ENCODE measurements at places on chromosomes 1 and 21.

DNA sequence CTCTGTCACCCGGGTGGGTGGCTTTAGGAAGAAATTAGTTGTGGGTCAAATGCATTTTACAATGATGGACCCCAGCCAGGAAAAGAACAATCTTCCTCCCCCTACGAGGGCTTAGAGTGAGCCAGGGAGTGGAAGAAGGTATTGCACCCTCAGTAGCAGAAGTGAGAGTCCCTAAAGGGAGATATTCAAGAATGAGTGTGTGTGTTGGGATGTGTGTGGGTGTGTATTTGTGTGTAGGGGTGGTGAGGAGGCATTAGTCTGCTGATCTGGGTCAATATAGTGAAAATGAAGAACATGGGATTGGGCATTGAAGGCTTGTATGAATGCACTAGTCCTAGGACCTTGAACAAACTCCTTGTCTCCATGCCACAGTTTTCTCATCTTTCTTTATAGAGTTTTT is 85.2 kb upstream of the RUNX1 start:
- no peak for DNase-seq

- DNase-seq, result no peak
Measured at GRCh38 chr1:36576118-36576517, 93.4 kb upstream of the CSF3R start.

GRCh38 chr1:155106862-155107261 is 20.8 kb upstream of the EFNA1 start:
- no peak for DNase-seq

DNA sequence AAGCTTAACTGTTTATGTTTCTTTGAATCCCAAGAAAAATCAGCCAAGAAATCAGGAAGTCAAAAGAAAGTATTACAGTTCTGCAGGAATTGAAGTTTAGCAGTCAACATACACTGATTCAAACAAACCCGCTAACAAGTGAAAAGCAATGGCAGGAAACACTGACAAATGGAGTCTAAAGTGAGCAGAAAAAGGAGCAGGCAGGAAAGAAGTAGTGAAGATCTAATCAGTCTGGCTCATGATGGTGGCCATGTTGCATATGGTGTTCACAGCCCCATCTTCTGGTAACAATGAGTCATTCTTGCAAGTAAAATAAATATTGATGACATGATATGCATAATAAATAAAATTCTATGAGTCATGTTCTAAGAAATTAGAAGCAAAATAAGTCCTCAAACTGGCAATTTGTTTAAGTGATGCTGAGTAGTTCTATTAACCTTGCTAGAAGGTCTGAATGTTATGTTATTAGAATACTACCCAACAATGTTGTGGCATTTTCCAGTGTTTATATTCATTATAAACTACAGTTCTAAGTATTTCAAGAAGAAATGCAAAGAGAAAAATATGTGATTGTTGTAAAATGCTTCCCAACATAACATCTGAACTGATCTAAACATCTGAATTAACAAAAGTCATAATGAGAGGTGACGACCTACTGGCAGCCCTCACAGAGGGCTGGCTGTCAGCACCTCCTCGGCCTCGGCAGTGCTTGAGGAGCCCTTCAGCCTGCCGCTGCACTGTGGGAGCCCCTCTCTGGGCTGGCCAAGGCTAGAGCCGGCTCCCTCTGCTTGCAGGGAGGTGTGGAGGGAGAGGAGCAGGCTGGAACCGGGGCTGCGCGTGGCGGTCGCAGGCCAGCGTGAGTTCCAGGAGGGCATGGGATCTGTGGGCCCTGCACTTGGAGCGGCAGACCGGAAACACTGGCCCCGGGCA is 5.7 kb upstream of the ACBD6 start:
- no peak for DNase-seq

GRCh38 chr1:61370177-61370912 is 288.0 kb downstream of the NFIA start:
- no peak for DNase-seq

DNA sequence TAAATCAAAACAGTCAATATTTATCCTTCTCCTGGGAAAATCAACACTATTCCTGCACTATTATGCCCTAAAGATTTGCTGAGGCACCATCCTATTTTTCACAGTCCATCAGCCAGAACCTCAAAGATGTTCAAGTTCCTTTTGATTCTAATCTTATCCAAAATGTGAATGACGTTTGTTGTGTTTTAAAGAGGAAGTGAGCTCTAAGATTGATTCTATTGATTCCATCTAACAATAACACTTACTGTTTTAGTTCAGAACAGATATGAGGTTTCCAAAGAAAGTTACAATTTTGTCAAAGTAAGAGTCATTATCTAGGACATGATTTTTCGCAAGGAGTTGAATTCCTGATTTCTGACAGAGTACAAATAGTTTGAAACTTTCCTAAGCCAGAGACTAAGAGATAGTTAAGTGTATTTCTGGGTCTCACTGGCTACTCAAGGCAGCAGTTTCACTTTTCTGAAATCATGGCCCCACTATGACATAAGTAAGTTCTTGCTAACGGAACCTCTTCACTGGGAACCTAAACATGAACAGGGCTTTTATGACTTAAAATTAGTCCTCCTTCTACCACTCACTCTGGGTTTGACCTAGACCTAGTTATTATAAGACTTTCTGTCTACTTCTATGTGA is 84.7 kb downstream of the LHX9 start:
- no peak for DNase-seq

- DNase-seq, result no peak
Measured at GRCh38 chr1:191498318-191498717, 659.9 kb upstream of the RGS18 start.

- DNase-seq, result no peak
Measured at GRCh38 chr1:183543619-183544204, 46.5 kb downstream of the NCF2 start.

DNA sequence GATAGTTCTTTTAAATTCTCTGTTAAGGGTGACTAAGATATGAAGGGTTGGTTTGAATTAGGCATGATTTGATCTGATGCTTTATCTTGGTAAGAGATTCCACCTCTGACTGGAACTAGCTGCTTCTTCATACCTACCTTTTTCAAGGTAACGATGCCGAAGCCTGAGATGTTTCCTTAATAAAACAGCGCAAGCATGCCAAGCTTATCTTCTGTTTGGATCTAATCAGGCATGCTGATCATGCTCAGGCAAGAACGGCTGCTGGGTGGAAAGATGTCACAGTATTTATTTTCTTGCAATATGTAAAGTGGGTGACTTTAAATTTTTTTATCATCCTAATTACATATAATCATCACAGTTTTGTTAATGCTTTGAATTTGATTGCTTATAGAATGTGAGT is 148.7 kb downstream of the ADGRL2 start:
- no peak for DNase-seq
